ENCODE measurements at places on chromosomes 2 and 18.

DNA sequence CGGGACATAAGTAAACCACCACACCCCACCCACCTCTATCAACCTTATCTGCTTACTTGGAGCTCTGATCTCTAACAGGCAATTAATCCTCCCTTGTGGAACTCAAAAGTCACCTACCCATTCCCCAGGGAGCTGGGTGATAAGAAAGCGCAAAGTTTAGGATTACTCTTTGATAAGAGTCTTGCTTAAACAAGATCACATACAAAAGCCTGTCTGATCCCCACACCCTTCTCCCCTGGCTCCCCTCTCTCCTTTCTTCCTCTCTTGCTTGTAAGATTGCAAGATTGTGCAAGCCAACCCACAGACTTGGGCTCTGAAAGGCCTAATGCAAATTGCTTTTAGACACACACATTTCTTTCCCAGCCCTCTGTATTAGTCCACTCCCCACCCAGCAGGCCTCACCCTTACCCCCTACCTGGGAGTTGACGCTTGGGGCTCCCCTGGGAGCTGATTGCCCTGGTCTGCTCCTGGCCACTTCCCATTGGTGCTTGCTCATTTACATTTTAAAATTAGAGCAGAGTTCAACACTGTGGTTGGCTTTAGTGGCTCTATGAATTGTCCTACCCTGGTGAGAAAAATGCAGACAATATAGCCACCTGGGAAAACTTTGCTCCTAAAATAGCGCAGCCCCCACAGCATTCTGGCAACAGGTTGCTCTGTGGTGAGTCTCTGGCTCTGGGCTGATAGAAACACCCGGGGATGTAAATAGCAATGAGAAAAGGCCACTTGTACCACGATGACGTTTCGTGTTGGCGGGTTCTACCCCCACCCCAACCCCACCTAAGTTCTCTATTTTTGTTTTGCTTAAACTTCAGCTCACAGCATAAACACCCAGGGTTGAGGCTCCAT is 92.8 kb upstream of the MSH2 start:
- no peak for DNase-seq

GRCh38 chr2:185456517-185456916 is 282.1 kb upstream of the FSIP2 start:
- no peak for DNase-seq

GRCh38 chr2:121886059-121886458 is 130.6 kb downstream of the TSN start:
- no peak for DNase-seq

DNA sequence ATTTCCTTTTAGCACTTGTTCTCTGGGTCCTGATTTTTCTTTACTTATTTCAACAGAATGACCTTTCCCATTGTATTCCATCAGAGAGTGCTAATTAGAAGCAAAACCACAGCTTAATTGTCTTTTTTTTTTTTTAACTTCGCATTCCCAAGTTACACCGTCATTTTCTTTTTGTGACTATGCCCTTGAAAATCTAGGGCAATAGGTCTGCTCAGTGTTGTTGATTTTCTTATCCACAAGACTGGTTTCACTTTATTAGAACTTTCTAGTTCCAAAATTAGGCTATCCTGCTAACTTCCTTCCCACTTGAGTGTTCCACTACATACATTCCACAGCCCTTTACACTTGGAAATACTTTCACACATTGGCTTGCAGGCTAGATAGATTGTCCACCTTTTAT is 18.7 kb upstream of the ADAM17 start:
- DNase-seq: no peak

DNA sequence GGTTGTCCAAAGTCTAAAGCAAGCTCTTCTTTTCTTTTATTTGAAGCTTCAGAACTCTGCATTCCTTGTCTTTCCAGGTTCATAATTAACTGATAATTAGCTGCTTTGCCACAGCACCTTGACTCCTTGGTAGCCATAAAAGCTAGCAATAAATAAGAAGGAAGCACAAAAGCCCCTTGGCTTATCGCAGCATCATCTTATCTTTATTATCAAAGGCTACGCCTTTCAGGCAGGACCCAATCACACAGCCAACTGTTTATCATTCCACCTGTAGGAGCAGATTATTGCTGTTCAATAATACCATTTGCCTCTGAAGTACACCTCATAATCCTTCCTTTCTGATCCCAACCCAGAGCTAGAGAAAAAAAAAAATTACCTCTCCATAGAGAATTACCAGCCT is 489.2 kb downstream of the SATB2 start:
- no peak for DNase-seq

GRCh38 chr2:236574424-236575145 is 5.0 kb downstream of the ACKR3 start:
- no peak for DNase-seq

GRCh38 chr2:7745369-7745768 is 828.2 kb downstream of the RNF144A start:
- no peak for DNase-seq

DNA sequence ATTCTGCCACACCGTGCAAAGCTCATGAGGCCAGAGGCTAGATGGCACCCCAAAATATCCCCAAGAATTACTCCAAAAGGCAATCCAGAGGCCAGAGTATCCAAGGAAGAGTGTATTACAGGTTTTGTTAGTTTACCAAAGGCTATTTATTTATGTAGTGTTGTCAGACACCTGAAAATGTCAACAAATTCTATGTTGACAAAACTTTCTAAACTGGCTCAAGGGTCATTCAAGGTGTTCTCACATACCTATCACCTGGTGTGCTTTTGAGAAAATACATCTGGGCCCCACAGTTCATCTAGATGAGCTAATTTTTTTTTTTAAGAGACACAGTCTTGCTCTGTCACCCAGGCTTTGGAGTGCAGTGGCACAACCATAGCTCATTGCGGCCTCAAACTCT is 12.4 kb upstream of the DTNB start:
- no peak for DNase-seq
